ENCODE measurements at places on chromosomes 3 and 15. TPM values are rescaled to one million over a fixed set of nuclear protein-coding genes. Genes with fewer than 3 reads are reported as not detected.

DNA sequence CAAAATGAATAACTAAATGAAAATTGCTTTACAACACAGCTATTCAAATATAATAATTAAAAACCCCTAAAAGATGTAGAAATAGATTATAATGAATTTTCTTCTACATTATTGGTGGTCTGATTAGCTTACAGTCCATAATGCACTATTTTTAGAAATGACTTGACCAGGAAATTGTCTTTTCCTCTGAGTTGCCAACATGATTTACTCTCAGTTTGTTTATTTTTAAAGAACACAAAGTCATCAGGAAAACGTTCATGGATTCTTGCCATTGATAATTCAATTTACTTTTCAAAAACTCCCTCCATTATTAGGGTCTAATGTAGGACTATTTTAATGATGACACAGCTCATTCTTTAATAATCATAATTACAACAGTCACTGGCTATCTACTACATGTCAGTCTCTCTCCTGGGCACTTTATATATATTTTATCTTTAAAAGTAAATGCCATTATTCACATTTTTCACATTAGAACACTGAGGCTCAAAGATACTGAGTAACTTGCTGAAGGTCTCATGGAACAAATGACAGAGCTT lies 1.1 kb downstream of the TM4SF18 start:
- no peak for DNase-seq

DNA sequence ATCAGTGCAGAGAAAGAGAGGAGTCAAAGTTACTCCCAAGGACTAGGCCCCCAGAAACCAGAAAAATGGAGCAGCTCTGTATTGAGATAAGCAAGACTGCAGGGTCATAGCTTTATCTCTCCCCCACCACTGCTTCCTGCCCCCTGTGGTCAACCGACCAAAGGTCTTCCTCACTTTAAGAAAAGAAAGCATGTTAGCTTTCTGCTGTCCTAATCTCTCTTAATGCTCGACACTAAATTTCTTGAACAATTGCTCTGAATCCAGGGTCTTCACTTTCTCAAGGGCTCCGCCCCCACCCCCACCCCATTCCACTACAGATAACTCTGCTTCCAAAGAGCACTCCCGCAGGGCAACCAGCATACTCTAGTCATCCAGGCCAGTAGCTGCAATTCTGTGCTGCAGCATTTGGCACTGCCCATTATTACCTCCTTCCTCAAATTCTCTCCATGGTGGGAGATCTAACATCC lies 31.9 kb downstream of the TNIK start:
- DNase-seq = no peak

GRCh38 chr15:82750831-82751180 lies 41.1 kb upstream of the AP3B2 start:
- no peak for DNase-seq

DNA sequence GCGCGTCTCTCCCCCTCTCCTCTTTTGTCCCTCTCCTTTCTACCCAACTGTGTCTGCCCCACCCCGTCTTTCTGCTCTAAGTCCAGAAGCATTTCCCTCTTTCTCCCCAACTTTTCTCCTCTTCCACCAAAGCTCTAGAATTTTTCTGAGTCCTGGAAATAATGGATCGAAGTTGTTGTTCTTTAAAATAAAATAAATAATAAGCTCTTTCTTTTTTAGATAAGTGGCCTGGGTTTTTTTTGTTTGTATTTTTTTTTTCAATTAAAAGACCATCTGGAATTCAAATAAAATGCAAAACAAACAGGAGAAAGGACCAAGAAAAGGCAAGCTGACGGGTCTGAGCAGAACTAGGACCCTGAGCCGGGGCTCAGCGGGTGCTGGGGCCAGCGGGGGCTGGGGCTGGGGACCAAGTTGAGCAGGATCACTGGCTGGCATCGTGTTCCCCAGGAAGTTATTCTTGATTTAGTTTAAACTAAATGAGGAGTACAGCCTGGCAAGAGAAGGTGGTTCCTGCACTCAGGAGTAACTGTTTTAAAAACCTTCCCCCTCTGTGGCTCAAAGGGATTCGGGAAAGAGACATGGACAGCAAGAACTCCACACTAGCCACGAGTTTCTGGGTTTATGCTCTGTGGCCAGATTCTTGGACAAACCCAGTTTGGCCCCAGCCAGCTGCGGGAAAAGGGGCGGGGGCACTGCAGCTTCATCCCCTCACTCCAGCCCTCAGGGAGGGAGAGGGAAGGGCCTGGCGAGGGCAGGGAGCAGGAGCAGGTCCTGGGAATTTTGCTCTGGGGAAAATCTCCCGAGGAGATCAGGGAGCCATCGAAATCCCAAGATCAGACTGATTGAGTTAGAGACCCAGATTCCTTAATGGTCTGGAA lies 8.4 kb downstream of the GATA2 start:
- DNase-seq = no peak

DNA sequence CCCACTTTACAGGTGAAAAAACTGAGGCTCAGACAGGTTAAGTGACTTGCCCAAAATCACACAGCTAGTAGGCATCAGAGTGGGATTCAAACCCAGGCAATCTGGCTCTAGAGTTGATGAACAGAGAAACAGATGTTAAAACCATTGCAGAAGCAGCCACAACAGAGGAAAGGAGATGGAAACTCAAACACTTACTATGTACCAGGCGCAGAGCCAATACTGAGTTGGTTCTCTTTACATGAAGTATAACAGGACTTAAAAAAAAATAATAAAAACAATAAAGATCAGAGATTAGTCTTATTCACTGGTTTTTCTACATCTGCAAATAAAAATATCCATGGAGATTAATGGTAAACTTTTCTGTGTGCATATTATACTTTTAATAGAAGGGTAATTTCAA lies 84.9 kb upstream of the SPATA12 start:
- no peak for DNase-seq

DNA sequence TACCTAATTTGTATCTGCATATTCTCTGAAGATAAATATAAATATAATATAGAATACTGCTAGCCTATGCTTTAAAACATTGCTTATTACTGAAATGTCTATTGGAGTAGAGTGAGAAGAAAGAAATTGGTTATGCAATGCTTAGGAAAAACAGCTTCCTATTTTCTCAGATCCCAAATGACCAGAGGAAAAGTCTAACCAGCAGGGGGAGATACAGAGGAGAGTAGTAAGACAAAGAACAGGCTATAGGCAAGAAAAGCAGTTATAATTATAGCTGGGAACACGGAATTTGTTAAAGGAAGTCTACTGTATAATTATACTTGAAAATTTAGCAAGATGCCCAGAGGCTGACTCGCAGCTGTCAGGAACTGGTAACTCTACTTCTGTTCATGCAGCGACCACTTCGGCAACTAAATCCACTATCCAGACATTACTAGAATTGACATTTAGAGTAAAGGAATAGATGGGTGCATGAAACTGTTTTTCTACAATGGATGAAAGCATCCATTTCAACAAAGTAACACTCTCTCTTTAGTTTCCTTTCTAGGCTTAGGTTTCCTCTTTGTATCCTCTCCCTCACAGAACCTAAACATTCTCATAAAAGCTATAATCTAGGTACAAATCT lies 97.2 kb downstream of the TBC1D5 start:
- no peak for DNase-seq

- no peak for DNase-seq
These were observed 267.6 kb upstream of the MDFIC2 start for GRCh38 chr3:70580021-70580420.

- no peak for DNase-seq
These were observed 30.1 kb downstream of the FOXL2 start for GRCh38 chr3:138916824-138917223.

TTLL13 gene
- polyA plus RNA-seq = 0.04 TPM

Measured in BJ (cell line).